Stimulated activated memory B cell treated with anti-CD40 and anti-IgM and Interleukin-4, amounts not matched to agents 10 μg/mL and 1 μg/mL and 100 μg/mL, for 72 hours (primary cell): ENCODE measurements at places on chromosomes 3 and 15.

DNA sequence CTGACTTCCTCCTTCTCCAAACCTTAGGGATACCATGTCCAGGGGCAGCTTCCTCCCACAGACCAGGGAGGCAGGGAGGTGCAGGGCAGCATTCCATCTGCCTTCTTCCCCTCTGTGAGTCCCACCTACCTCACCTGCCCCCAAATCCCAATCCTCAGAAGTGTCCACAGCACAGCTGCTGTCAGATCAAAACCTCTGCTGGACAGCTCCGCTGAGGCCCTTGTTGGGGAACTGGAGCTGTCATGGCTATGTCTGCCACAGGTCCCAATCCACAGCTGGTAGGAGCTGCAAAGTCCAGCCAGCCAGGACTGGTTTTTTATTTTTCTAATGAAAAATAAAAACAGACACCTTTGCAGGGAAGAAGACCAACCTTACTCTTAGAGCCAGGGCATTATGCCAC lies 40.7 kb upstream of the TBC1D21 start:
- peak; percentile 14 for ATAC-seq

DNA sequence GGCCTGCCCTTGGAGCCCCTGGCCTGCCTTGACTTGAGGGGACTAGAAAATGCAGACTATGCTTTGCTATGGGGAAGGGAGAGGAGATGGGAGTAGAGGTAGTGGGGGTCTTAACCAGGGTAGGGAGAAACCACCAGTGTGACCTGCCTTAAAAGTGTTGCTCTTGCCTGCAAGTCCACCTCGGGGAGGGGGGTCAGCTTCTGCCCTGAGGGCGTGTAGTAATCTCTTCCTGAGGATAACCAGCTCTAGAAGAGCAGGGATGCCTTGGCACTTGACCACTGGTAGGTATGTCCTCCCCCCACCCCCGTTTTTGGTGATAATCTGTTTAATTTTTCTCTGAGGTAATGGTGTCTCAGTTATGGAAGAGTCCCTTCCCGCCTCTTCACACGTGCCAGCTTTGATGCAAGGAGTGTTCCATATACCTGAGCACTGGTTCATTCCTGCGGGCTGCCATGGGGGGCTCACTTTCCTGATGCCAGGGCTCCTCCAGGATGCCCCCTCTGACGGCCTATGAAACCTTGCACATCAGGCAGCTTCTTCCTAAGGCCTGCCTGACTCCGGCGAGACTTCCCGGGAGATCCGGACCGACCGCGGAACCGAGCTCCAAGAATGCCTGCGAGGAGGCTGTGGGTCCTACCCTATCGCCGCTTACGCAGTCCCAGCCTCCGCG lies 780 bp upstream of the P4HTM start:
- no peak for ATAC-seq

GRCh38 chr3:107798381-107798780 lies 275.6 kb downstream of the BBX start:
- ATAC-seq = no peak

DNA sequence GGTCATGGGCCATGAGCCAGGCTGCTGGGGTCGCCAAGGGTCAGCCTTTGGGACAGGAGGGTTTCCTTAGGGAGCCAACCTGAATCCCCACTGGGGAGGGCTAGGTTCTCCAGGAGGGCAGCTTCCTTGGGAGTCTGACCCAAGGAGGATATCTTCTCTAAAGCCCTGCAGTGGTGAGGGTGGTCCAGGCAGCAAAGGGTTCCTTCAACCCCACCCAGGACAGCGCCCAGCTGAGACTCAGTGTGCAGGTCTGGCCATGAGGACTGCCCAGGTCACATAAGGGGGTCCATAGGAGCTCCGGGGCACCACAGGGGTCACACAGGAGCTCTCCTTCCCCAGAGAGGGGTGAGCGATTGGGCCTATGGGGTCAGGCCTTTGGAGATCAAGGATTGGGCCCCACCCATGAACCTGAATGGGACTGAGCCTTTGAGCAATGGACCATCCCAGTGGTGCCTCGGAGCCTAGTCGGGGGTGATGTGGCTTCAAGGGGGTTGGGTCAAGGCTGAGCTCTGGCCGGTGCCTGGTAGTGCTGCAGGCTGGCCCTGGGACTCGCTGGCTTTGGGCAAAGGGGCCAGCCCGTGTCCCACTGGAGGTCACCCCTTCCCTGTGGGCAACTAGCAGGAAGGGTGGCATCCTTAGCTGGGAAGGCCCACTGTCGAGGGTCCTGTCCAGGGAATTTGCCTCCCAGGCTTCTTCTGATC lies 216.5 kb downstream of the SNRPN start:
- no peak for ATAC-seq

DNA sequence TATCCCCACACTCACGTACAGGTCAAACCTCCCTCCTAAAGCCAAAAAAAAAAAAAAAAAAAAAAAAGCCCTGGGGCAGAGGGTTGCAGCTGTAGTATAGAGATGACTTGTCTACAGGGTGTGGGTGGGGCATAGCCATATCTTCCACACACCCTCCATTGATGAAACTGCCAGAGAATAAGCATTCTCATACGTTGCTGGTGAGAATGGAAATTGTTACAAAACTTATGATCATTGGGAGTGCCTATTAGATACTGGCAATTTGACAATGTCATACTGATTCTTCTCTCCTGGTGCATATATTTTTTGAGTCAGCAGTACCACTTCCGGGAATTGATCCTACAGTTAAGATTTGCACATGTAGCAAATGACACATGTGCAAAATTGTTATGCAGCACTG lies 11.0 kb upstream of the CTNNB1 start:
- ATAC-seq = peak; percentile 80

- ATAC-seq = no peak
Measured at GRCh38 chr15:75606711-75607699, 18.5 kb downstream of the SNUPN start.

DNA sequence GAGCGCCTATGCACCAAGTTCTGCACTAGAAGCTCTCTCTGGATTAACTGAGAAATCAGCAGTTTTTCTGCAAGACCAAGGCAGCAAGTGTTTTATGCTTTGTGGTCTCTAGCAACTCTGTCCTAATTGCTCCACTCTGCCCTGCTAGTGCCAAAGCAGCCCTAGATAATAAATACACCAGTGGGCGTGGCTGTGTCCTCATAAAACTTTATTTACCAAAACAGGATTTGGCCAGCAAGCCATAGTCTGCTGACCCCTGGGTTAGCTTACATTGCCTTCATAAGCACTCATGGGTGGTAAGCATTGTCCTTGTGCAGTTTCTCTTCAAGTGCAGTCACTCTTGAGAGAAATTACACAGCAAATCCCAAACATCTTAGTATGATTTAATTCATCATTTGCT lies 30.7 kb upstream of the SLC24A5 start:
- no peak for ATAC-seq

DNA sequence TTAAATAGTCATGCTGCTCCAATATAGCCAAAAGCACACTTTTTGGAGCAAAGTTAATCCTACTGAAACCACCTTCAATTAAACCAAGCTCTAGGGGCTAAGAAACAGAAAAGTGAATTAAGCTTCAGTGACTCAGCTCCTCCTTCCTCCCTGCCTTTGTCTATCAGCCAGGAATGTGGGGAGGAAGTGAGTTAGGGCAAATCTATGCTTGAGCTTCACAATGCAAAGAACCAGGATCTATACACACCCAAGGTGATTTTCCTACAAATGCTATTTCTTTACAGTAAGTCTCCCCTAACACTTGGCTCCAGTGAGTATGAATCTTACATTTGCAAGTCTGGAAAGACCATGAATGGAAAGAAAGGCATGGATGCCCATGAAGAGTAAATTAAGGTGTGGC lies 212.1 kb downstream of the P3H2 start:
- no peak for ATAC-seq

GRCh38 chr3:195566797-195567196 lies 16.9 kb downstream of the APOD start:
- no peak for ATAC-seq

DNA sequence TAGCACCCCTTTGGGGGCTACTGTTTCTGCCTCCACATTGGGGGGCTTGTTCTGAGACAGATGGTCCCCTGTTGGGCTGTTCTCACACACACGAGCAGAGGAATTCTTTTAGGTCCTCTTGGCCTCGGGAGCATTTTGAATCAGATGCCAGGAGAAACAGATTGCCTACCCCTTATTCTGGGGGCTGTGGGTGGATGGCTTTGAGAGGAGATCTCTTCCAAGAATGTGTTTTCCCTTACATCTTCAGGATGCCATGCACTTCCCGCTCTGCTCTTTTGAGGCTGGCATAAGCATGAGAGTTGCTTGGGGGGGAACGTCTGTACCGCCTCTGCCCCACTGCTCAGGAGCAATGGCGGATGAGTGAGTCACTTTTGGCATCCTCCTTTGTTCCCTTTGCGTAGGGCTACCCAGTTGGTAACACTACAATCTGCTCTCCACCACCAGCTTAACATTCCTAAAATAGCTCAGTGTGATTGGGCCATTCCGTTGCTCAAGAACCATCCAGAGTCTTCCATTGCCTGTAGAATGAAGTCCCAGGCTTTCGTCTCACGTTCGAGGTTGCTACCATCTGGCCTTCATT lies 154.4 kb downstream of the RPLP1 start:
- ATAC-seq = no peak

- no peak for ATAC-seq
Measured at GRCh38 chr15:63079947-63080626, 37.5 kb downstream of the TPM1 start.

DNA sequence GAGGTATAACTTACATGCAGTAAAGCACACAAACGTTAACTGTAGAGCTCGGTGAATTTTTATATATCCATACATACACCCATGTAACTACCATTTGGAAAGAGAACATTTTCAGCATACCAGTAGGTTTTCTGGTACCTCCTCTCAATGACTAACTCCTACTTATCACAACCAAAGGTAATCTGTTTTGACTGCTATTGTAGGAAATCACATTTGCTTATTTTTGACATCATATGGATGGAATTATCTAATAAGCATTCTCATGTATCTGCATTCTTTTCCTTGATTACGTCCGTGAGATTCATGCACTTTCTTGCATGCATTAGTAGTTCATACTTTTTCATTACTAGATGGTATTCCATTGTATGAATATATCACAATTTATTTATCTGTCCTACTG lies 76.8 kb downstream of the CSNK1G1 start:
- no peak for ATAC-seq

DNA sequence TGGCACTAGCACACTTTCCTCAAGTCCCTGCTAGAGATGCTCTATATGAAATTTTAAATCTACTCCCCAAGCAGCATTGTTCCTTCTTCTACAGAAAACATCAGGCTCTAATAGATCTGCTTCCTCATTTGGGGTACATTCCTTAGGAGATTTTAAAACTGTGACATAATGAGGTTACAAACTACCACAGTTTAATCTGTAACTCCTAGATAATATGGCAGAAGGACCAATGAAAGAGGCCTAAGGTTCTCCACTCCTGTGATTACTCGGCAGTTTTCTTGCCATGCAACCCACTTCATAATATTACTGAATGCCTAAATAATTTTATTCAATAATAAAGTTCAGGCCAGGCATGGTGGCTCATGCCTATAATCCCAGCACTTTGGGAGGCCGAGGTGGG lies 16.1 kb downstream of the ZNF106 start:
- ATAC-seq = no peak

GRCh38 chr3:65672061-65672460 lies 366.7 kb downstream of the MAGI1 start:
- no peak for ATAC-seq

GRCh38 chr15:68792901-68793766 lies 27.6 kb downstream of the ANP32A start:
- ATAC-seq = no peak

DNA sequence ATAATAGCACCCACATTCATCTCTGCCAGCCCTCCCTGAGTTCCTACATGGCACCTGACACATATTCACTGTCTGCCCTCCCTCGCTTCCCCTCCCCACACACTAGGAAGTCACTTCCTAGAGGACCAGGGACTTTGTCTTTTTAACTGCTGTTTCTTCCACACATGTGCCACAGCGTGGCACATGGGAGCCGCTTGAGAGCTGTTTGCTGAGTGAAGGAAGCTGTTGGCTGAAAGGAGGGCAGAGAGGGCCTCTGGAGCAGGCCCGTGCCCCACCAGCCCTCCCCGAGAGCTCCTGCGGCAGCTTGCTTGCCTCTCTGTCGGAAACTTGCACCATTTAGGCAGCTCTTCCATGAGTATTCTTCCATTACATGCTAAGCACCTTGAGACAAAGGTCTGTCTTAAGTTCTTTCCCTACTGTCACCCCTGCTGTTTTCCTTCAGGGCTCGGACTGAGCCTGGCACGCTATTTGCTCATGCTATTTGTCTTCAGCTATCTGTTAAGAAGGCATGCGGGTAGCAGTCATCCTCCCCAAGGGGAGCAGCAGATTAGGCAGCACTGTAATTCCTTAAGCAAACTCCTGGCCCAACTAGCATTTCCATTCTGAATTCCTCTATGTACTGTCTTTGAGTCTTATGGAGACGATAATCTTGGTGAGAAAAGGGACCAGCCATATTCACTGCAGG lies 72.2 kb downstream of the CACNA1D start:
- ATAC-seq = no peak

DNA sequence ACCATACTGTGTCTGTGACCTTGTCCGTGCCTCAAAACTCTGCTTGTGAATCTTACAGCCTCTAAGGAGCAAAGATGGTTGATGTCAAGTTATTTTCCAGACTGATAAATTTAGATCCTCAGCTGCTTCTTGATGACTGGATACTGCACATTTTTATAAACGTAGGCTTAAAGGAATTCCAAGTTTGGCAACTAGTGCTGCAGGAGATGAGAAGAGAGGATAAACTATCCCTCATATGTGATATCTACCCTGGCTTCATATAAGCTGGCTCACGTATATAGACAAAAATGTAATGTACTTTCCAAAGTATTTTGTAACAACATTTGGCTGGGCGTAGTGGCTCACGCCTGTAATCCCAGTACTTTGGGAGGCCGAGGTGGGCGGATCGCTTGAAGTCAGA lies 89.6 kb downstream of the GMPS start:
- no peak for ATAC-seq

GRCh38 chr15:87493803-87494202 lies 762.7 kb downstream of the NTRK3 start:
- no peak for ATAC-seq

DNA sequence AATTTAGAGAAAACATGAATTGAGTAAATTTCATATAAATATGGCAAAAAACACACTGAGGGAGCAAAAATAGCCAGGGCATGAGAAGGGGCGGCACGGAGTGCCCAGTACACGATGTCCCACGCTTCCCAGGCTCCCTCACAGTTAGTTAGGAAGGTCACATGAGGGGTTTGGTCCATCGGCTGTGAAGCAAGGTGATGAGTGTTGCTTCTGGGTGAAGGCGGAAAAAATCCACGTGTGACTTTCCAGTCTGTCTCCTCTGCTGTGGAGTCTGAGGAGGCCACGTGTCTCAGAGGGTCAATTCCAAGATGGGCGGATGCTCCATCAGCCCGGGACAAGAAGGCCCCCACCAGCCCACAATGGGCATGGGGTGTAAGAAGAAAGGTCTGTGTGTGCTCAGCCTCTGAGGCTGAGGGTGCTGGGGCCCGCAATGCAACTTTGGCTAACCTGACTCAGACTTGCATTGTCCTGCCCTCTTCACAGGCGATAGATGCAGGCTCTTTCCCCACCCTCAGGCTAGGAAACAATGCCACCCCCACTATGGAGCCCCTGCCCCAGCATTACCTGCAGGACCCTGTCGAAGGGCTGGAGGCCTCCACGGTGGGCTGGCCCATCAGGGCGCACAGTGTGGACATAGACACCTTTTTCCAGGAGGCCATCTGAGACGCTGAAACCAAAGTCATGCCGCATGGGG lies 45.7 kb downstream of the GRIP2 start:
- no peak for ATAC-seq

GRCh38 chr3:156509189-156510174 lies 45.4 kb downstream of the SSR3 start:
- peak; percentile 59 for ATAC-seq

- no peak for ATAC-seq
Measured at GRCh38 chr15:78389738-78390137, 48.3 kb upstream of the IREB2 start.

- ATAC-seq = peak; percentile 86
Measured at GRCh38 chr15:55222588-55222987, 25.8 kb upstream of the RSL24D1 start.
